ENCODE measurements at places on chromosomes 7 and 10.

DNA sequence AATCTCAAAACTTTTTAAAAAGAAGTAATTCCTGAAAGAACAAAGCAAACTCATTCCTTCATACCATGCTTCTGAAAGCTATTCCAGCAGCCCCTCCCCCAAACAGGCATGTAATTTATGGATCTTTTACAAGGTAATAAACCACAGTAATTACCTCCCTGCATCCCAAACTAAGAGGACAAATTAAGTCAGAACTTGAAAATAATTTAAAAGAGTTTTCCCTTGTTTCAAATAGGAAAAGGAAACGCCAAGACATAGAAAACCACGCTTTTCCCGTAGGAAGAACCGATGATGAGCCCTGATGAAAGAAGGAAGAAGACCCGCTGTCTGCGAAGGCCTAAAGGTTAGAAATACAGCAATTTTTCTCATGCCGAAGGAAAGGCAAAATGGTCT lies 8.9 kb downstream of the HOXA4 start:
- DNase-seq, result no peak

- no peak for DNase-seq
Measured at GRCh38 chr10:103534621-103535498, 41.4 kb downstream of the NEURL1 start.

DNA sequence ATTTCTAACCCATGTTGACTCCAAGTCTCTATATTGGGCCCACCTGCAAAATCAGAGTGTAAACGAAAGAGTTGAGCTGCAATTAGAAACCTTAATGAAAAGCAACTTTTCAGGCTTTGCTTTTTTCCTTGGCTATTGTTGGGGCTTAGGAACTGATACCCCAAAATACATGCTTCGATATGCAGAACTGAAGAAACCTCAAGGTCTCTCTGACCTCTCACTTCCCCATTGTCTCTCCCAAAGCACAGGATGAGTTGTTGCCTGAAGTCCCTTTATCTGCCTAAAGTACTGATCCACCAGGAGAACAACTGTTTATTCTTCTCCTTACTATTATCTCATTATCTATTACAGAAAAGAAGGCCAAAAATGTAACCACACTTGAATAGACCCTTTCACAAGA lies 666.0 kb upstream of the LRRTM3 start:
- DNase-seq, result no peak

- no peak for DNase-seq
Measured at GRCh38 chr10:33706746-33707145, 372.3 kb upstream of the NRP1 start.

- no peak for DNase-seq
Measured at GRCh38 chr10:310976-311639, 175.9 kb downstream of the ZMYND11 start.

- DNase-seq, result no peak
Measured at GRCh38 chr7:13976594-13976993, 12.9 kb downstream of the ETV1 start.

DNA sequence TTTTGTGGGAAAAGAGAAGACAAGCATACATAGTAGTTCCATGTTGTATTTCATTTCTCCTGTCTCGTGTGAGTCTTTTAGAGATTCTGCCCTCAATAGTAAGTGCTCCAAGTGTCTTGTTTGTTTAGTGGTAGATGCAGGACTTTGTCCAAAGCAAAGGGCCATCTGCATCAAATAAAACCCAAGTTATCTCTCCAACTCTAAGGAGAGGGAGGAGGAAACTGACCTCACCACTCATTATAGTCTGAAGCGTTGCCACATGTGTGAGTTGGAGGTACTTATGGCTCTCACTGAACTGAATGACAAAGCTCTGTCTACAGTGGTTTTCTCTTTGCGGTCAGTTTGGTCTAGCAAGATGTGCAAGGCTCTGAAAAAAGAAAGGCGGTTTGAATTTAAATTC lies 272.6 kb downstream of the DOCK4 start:
- DNase-seq, result no peak

DNA sequence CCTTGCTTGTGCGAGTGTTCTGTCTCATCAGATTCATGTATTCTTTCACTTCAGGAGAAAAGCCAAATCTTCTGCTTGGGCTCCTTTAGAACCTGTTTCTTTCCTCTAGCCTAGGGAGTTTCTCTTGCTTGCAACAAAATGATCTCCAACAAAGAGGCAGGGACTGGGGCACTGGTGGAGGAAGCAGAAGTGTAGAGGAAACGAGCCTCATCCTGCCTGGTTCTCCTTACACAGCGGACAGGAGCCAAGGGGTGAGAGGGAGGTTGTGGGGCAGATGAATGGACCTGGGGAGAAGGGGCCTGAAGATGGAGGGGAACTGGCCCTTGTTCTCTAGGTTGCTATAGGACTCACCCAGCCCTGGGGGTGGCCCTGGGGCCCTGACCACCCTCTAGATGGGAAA lies 141.1 kb downstream of the PKD1L1 start:
- no peak for DNase-seq

GRCh38 chr7:137446025-137446424 lies 102.5 kb upstream of the PTN start:
- no peak for DNase-seq

DNA sequence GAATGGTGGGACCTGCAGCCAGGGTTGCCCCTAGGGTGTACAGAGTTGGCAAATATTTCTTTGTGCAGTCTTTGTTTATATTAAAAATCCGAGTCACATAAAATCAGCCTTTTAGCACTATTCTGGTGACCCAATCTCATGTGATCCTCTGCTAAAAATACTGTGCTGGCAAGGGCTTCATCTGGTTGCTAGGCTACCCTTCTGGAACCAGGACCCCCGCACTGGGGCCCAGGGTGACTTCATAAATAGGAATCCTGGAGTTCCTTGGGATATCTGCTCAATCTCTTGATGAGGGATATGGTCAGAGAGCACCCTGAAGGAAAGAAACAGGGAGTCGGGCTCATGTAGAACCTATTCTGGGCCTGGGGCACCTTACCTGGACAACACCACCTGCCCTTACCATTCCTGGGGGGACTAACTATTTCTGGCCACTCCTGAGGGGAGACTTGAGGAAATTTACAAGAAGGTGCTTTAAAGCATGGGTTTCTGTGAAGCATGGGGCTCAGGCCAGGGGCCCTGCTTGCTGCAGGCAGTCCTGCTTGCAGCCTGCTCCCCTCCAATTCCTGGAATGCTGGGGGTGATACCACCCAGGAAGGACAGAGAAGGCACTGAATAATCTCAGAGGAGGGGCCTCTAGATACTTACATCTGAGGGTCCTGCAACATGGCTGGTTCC lies 44.7 kb downstream of the SH2D4B start:
- no peak for DNase-seq

- no peak for DNase-seq
Measured at GRCh38 chr7:67716729-67717128, 720.1 kb downstream of the TYW1 start.

All from left ventricle myocardium inferior (tissue), 1 donor.